Psoas muscle (tissue), 8 donors: ENCODE measurements at places on chromosomes 2 and 18. TPM values are rescaled to one million over a fixed set of nuclear protein-coding genes. Genes with fewer than 3 reads are reported as not detected.

The RAX gene
- polyA plus RNA-seq = not detected

DNA sequence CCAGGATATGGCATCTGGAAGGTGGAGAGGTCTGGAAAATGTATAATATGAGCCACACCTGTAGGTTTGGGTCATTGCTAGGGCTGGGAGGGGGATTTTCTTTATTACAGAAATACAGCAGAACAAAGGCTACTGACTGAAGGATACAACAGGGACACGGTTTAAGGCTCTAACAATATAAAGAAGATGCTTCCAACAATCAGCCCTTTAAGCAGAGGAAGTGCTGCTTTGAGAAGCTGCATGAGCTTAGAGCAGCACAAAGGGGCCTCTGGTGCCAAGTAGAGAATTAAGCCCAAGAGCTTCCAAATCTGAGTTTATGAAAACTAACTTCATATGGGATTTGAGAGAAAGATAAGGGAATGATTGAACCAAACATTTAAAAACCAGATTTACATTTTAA lies 174.5 kb upstream of the RMP24 start:
- no peak for DNase-seq

DNA sequence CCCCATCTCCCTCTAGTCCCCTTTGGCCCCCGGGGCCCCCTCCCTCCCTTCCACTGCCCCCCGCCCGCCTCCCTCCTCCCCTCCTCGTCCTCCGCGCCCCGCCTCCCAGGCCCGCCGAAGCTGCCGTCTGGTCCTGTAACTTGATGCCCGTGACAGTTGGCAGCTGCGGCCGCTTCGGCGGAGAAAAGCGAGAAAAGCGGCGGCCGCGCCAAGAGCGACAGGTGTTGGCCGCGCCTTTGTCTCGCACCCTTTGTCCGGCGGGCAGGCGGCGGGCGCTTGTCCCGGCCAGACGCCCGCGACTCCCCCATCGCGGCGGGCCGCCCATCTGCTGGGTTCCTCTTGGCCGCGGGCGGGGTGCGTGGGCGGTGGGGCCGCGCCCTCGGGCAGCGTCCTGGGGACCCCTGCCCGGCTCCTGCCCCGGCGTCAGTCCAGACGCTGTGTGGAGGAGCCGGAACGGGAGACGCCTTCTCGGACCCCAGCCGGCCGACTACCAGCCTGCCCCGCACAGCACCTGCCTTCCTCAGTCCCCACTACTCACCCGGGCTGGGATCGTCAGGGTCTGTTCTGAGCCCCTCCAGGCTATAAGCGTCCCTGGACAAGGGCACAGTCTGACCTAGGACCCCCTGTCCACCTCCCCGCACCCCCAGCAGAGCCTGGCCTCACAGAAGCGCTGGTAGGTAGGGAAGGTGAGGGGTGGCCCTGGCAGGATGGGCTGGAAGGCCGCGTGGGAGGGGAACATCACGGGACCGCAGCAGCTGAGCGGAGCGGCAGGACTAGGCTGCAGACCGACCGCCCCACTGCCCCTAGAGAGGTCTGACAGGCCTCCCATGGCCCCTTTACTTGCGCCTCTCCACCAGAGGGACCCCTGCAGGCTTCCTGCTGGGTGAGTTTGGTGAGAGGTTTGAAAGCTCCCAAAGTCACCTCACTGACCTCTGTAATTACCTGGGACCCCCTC lies 1.2 kb upstream of the HES6 start:
- DNase-seq = peak; percentile 95

The REG3A gene
- not detected for polyA plus RNA-seq

DNA sequence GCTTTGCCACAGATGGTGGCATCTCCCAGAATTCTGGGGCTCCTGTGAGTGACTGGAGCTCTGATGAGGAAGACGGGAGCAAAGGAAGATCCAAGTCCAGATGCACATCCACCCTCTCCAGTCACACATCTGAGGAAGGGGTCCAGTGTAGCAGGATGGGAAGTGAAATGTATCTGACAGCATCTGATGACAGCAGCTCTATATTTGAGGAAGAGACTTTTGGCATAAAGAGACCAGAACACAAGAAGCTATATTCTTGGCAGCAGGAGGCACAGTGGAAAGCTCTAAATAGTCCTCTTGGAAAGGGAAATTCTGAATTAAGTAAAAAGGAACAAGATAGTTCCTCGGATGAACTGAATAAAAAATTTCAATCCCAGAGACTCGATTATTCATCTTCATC lies 23.5 kb upstream of the C1GALT1C1L start:
- DNase-seq = no peak

DNA sequence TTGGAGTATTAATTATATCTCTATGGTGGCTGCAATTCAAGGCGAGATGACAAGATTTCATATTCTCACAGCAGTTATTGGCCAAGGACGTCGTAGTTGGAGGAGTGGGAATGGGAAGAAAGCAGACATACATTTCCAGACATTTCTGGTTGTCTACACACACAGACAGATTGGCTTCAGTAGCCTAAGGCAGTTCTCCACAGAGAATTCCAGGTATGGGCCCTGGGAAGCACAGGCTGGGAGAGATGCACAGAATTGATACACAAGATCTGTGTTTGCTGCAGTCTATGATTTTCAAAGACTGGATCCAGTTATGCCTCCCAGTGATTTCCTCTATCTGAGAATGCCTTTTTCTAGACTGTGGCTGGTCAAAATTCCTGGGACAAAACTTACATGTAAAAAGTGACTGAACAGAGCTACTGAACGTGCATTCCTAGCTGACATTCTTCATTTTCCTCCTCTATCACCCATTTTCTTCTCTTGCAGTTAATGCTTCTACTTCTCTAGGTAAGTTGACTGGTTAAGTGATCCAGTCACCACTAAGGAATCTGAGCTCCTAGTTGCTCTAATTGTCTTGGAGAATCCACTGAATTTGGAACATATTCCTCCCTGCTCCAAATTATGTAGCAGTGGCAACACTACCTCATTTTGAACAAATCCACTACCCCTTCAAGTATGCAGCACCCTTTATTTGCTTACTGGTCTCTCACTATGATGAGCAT lies 386.7 kb upstream of the CDH7 start:
- no peak for DNase-seq

DNA sequence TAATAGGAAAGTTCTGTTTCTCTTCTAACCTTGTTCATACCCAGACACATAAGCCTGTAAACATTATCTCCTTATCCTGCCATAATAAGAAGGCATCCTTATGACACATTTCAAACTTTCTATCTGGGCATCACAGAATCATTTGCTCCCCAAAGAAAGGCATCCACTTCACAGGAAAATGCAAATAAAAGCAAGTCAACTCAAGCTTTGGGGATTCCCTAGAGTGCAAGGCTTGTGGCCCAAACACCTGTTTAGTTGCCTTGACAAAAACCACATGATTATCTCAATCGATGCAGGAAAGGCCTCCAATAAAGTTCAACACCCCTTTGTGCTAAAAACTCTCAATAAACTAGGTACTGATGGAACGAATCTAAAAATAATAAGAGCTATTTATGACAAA lies 195.7 kb upstream of the GALNT5 start:
- DNase-seq = no peak

- DNase-seq = no peak
Measured at GRCh38 chr2:191347881-191348280, 102.7 kb downstream of the MYO1B start.

The BMP10 gene
- polyA plus RNA-seq = not detected

- DNase-seq = no peak
Measured at GRCh38 chr2:199692489-199692888, 158.5 kb downstream of the FTCDNL1 start.

The CCDC178 gene
- polyA plus RNA-seq = 0.25 TPM

The TMEM17 gene
- 1.1 TPM for polyA plus RNA-seq

The RNF125 gene
- 2.3 TPM for polyA plus RNA-seq

DNA sequence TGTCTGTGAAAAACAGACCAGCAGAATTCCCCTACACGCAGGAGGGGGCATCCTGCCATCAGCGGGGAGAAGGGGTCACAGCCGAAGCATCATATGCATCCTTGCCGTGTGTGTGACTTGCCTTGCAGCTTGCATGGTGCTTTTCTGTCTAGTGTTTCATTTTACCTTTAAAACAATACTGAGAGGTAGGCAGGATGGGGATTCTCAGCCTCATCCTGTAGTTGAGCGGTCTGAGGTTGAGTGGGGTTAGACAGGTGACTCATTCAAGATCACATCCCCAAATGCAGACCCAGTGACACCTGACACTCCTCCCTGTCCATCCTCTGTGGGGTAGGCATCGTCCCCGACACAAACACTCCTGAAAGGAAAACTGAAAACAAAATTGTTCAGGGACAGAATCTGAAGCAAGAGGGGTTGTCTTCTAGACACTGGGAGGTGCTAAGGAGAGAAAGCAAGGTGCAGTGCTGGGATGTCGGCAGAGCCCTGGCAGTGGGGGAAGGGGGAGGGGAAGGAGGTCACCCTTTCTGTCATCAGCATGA lies 7.9 kb downstream of the ARL4C start:
- DNase-seq = no peak

The UGT1A8 gene
- polyA plus RNA-seq = not detected

DNA sequence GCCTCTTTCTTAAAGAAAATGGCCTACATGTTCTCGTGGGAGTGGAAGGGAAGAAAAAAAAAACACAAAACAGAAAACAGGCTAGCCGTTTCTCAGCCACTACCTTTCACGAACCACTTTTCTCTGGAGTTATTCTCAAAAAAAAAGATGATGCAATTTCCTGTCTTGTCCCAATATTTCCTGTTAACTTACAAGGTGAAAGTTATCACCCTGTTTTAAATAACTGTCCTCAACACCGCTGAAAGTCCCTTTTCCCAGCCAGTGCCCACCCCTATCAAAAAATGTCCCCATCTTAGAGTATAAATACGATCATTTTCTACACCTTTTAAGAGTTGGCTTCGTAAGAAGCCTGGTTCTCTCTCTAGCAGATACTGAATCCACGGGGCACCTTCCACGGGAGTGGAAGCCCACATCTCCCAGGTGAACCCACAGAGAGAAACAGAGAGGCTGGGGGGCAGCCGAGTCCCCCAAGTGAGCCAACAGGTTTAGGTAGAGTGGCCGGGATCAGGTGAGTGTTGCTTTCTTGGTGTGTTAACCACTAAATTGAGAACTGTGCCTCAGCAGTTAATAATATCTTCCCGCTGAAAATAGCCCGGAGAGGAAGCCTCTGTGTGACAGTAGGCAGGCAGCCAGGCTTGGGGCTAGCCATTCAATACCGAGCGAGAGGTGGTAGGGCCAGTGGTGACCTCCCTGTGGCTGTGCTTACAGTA lies 15.9 kb downstream of the SMAD7 start:
- DNase-seq = peak; percentile 83

DNA sequence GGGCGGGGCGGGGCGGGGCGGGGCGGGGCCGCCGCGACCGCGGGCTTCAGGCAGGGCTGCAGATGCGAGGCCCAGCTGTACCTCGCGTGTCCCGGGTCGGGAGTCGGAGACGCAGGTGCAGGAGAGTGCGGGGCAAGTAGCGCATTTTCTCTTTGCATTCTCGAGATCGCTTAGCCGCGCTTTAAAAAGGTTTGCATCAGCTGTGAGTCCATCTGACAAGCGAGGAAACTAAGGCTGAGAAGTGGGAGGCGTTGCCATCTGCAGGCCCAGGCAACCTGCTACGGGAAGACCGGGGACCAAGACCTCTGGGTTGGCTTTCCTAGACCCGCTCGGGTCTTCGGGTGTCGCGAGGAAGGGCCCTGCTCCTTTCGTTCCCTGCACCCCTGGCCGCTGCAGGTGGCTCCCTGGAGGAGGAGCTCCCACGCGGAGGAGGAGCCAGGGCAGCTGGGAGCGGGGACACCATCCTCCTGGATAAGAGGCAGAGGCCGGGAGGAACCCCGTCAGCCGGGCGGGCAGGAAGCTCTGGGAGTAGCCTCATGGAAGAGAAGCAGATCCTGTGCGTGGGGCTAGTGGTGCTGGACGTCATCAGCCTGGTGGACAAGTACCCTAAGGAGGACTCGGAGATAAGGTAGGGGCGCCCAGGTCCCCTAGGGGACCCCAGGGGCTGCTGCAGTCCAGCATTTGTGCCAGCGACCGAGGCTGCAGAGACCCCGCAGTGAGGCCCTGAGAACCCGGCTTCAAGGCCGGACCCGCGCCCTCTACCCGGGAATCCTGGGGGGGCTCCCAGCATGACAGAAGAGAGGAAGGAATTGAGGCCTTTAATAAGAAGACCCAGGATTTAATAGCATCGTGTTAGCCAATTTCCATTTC lies at the start of gene KHK:
KHK (plus strand) TSS at position 49 of the 870 bp plus-strand sequence; CDS start at position 537, 488 bp downstream.
- DNase-seq = peak; percentile 72

DNA sequence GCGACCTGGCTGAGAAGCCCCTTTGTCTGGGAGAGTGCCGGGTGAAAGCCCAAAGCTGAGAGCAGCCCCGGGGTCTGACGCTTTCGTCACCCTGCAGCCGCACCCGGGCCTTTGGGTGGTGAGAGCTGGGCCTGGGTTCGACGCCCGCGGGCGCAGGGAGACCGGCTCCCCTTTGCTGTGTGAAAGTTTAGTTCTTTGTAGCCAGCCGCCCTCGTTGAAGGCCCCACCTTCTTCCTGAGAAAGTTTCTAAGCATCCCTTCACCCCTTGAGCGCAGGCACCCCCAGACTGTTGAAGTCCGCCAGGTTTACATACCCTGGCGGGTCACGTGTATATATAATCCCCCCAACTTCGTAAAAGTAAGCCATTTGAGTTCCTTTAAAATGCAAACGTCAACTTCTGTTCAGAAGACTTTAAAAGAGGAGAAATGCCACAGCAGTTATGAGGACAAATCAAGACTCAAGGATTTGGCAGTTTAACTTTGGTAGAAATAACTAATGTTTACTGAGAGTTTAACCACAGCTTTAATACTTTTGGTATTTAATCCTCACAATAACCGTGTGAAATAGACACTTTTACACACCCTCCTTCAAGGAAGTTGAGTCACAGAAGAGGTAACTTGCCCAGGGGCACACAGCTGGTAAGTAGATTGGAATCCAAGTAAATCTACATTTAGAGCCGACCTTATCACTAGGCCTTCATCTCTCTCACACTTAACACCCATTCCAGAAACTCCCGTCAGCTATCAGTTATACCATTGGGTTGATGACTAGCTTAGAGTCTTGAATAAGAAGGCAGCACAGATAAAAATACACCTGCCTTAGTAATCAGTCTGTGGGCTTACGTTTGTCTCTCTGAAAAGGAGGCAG lies 1.1 kb upstream of the MBOAT2 start:
- no peak for DNase-seq

DNA sequence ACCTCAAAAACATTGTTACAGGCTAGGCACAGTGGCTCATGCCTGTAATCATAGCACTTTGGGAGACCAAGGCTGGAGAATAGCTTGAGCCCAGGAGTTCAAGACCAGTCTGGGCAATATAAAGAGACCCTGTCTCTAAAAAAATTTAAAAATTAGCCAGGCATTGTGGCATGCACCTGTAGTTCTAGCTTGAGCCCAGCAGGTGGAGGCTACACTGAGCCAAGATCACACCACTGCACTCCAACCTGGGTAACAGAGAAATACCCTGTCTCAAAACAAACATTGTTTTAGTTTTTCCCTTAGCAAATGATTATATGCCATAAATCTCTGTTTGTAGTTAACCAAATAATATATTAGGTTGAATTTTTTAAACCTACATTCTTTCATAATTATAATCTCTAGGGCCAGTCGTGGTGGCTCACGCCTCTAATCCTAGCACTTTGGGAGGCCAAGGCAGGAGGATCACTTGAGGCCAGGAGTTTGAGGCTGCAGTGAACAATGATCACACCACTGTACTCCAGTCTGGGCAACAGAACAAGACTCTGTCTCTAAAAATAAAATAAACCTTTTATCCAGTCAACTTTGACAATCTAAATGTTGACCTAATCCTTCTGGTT lies 13.3 kb upstream of the CYP20A1 start:
- DNase-seq = no peak

GRCh38 chr18:29434650-29435049 lies 1257.7 kb upstream of the CDH2 start:
- DNase-seq = no peak
